AG20443 (cell line): ENCODE measurements at places on chromosomes 4 and X.

DNA sequence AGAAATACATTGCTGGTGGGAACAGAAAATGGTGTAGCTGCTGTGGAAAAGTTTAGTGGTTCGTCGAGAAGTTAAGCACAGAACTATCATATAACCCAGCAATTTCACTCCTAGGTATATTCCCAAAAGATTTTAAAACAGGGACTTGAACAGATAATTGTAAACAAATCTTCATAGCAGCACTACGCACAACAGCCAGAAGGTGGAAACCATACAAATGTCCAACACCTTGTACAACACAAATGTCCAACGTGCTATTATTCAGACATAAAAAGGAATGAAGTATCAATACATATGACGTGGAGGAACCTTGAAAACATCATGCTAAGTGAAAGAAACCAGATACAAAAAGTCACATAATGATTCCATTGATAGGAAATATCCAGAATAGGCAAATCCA lies 37.9 kb downstream of the CUL4B start:
- no peak for DNase-seq

- DNase-seq = no peak
Observed at GRCh38 chrX:113980953-113981352, 602.9 kb upstream of the HTR2C start.

DNA sequence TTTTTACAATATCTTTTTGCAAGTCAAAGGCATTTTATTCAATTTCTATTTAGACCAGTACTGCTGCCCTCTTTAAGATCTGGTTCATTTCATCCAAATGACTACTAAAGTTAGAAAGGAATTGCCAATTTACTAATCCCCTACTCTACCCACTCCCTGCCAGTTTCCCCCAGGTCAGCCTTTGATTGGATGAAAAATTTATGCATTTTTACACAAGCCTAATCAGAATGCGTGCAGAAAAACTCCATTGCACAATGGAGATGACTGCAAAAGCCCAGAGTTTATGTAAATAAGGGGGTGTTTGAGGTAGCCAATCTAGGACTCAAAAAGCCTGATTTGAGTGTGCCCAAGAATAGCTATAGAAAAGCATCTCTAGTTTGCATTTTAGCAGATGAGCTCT lies 310.6 kb downstream of the PABPC4L start:
- DNase-seq = no peak

DNA sequence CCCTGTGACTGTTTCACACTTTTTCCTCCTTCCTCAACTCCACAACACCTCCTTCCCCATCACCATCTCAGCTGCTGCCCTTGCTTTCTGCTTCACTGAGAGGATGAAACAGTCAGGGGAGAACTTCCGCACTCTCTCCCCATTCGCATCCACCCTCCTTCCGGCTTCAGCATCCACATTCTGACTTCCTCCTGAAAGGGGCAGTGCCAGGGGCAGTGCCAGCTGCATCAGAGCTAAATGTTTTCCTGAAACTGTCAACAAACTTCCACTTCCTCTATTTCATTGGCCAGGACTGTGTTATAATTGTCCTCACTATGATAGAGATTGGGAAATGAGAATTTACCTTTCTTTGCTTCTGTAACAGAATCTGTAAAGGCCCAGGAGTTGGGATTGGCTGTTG lies 18.2 kb upstream of the RASL11B start:
- DNase-seq = no peak

GRCh38 chr4:79338148-79338547 lies 12.3 kb upstream of the NAA11 start:
- DNase-seq = no peak

- no peak for DNase-seq
Observed at GRCh38 chrX:39613997-39614679, 483.6 kb downstream of the BCOR start.

GRCh38 chr4:147550626-147551246 lies 66.5 kb upstream of the TMEM184C start:
- DNase-seq = peak; percentile 47

- DNase-seq = peak; percentile 39
Observed at GRCh38 chr4:4985844-4986243, 33.4 kb downstream of the CYTL1 start.

- DNase-seq = peak; percentile 68
Observed at GRCh38 chrX:48897157-48897624, 377 bp downstream of the TIMM17B start.

DNA sequence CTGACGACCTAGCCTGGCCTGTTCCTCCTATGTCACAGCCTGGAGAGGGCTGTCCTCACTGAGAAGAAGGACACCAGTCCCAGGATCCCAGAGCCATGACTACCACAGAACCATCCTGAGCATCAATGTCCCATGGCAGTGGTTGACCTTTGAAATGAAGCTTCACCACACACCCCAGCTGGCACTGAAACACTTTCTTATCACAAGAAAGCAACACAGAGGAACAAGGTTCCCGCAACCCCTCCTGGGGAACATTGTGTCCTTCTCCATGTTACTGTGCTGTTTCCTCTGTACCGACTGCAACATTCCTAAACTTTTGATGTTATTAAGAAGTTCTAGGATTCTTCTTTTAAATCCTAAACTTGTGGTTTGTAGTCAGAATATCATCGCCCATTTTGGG lies 21.2 kb upstream of the FAM156A start:
- no peak for DNase-seq

DNA sequence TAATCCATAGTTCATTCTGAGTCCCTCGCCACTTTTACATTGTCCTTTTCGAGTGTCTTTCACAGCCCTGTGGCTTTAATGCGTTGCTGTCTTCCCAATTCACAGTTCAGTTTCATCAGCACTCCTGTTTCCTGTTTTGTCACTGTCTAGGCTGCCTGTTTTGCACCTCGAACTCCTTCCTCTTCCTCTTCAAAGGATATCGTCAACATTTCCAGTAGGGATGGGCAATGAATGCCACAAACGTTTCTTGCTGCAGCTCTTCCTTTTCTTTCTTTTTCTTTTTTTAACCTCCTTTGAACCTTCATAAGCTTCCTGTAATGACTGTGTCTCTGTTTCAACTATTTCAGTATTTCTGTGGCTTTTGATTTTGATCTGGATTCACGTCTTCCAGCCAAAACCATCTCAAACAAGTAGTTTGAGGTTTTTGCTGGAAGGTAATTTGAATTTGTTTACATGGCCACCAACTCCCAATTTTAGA lies 105.4 kb downstream of the ANXA3 start:
- no peak for DNase-seq

DNA sequence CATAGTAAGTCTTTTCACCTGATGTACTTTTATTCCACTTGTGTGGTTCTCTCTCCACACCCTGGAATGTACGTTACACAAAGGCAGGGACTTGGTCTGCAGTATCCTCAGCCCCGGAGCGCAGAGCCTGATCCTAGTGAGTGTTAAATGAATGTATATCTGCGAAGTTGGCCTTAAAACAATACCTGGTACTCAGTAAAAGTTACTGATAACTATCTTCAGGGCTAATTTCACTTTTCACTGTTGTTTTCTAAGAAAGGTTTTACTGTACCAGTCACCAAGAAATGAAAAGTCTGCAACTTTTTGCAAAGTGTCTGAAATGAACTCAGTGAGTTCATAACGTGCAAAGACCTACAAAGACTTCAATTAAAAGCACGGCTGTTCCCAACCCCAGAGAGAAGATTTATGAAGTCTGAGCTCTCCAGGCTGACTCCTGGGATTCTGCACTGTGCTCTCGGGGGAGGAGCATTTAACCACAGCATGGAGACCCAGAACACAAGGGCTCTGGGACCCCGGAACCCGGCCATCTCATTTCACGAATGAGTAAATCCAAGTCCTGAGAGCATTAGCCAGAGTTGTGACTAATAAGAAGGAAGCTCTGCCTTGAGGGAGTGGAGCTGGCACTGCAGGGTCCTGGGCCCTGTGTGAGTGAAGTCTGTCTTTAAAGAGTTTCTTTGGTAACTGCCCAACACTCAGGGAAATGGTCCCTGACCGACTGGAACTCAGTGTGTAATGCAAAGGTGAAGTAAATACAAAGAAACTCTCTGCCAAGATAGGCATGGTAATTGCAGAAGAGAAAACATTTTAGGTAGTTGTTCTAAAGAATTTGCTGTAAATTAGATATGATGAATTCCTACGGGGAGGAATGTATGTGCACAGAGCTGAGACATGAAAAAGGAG lies 165.8 kb downstream of the NSUN7 start:
- peak; percentile 43 for DNase-seq

DNA sequence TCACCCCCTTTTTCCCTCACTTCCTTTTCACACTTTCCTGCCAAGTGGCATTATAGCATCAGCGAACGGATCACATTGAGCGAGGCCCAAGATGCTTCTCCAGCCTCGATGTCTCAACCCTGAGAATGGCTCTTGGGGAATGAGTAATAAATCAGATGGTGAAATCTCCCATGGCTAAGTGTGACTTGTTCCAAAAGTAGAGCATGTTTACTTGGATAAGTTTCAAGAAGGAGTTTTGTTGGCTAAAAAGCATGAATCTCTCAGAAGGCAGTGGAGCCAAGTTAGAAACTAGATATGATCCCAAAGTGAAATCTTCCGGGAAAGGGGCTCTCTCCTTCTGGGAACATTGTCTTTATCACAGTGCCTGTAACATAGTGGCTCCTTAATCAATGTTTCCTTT lies 316.3 kb downstream of the CAMK2D start:
- peak; percentile 76 for DNase-seq
